ENCODE measurements at places on chromosomes 2 and 18.

GRCh38 chr2:135664623-135665068 lies 77.0 kb upstream of the UBXN4 start:
- DNase-seq = no peak

DNA sequence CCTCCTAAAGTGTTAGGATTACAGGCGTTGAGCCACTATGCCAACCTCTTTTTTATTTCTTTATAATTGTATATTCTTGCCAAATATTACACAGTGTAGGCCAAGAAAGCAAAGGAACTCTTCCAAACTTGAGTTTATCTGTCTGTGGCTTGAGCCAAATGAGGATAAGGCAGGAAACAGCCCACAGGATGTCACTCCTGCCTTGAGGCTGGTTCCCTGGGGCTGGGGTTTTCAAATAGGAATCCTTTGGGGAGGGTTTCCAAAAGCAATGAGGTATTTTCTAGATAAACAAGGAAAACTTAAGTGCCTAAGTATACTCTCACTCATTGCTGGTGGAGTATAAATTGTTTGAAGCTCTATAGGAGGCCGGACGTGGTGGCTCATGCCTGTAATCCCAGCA lies 56.4 kb downstream of the ADCY3 start:
- DNase-seq = no peak

- DNase-seq = peak; percentile 79
Measured at GRCh38 chr2:175599966-175600831, 401.9 kb downstream of the LNPK start.

DNA sequence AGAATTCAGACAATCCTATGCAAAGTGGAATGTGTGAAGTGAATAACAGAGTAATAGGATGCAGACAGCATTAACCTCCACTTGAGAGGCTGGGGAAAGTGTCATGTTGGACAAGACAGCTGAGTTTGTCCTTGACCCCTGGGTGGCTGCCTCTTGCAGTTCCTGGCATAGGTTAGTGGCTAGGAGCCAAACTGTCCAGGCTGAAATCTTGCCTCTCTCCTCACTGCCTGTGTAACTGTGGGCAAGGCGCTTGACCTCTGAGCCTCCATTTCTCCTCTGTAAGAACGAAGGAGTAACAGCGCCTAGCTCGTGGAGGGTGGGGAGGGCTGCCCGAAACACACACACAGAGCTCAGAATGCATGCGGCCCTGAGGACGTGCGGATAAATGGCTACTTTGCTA lies 34.8 kb upstream of the LDLRAD4 start:
- no peak for DNase-seq

DNA sequence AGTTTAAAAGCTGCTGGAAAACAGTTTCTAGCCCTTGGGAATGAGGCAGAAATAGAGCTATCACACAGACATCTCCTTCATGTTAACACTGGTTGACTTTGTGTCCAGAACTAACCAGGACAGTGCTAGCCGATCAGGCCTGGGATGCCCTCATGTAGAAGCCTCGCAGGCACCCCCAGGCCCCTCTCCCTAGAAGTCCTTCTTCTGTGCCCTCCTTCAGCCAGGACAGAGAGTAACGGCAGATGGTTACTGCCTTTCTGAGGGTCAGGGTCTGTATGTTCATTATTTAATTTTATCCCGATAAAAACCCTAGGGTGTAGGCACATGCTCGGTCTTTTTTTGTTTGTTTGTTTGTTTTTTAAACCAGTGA lies 10.7 kb upstream of the RPL31 start:
- no peak for DNase-seq

- DNase-seq = peak; percentile 50
Measured at GRCh38 chr2:29322011-29322410, 206.8 kb downstream of the CLIP4 start.

DNA sequence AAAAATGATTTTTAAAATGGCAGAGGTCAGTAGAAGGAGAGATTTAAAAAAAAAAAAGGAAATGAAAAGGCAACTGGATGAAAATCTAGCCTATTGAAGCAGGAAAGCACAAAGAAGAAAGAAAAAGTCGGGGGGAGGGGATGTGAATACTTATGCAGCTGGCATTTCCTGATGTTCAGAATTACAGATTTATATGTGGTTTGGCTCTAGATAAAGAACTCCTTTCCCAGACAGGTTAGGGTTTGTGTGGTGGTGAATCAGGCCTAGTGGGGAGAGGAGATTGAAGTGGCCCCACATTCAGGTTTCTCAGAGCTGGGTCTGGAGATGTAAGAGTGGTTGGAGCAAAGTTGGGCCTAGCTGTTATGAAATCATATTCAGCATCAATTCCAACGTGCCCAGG lies 394.4 kb downstream of the FIGN start:
- DNase-seq = no peak

DNA sequence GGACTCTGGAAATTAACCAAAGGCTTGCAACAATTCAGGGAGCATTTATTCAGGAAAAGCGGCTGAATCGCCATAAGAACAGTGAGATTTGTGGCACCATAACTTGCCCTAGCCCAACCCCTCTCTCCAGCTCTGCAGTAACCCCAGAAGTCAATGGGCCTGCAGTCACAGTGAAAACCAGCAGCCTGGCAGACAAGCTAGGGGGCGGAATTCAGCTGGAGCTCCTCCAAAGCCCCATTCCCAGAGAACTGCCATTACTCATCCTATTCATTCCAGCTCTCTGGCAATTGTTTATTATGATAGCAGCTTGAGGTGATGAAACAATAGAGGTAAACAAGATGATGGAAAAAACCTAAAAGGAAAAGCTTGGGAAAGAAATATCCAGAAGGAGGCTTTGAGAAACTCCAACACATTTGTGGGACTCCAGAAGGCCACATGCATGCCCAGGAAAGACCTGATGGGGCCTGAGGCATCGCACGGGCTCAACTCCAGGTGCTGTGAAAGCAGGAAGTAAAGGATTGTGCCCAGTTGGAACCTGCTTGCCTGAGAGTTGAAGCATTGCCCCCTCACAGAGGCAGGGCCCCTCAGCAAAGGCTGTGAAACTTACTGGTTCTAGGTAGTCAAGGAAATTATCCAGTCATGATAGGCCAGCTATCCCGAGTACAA lies 126.7 kb downstream of the TWIST2 start:
- peak; percentile 88 for DNase-seq

DNA sequence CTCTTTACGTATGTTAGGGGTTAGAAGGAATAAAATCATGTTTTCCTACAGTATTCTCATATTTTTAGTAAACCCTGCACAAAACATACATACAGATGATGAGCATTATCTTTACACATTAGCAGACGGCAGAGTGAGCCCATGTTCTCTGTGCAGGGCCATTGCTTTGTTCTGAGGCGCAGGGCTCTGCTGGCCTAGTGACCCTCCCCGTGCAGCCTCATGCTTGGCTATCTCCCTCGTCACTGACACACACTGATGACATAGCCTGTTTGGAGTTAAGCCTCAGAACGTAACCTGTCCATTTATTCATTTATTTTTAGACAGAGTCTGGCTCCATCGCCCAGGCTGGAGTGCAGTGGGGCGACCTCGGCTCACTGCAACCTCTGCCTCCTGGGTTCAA lies 115.9 kb upstream of the FOSL2 start:
- no peak for DNase-seq

DNA sequence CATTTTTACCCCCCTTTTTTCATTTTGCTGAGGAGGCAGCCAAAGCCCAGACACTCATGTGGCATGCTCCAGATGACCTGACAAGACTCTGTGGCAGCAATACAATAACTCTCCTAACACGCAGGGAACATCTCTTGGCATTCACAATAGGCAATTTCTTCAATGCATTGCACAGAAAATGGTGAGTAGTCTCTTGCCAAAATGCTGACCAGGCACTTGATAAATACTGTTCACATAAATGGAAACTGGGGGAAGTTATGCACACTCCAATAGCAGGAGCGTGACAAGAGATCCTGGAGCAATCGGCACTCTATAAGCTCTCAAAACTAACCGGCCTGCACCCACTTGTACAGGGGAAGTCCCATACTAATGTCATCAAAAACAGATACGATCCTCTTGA lies 66.3 kb downstream of the NBAS start:
- peak; percentile 7 for DNase-seq

- DNase-seq = no peak
Measured at GRCh38 chr2:186903216-186903615, 54.2 kb upstream of the ZSWIM2 start.

- no peak for DNase-seq
Measured at GRCh38 chr18:7958081-7958896, 391.2 kb downstream of the PTPRM start.

- DNase-seq = no peak
Measured at GRCh38 chr2:233061591-233062450, 1.7 kb downstream of the INPP5D start.

GRCh38 chr18:10111191-10111590 lies 197.4 kb downstream of the VAPA start:
- DNase-seq = no peak

DNA sequence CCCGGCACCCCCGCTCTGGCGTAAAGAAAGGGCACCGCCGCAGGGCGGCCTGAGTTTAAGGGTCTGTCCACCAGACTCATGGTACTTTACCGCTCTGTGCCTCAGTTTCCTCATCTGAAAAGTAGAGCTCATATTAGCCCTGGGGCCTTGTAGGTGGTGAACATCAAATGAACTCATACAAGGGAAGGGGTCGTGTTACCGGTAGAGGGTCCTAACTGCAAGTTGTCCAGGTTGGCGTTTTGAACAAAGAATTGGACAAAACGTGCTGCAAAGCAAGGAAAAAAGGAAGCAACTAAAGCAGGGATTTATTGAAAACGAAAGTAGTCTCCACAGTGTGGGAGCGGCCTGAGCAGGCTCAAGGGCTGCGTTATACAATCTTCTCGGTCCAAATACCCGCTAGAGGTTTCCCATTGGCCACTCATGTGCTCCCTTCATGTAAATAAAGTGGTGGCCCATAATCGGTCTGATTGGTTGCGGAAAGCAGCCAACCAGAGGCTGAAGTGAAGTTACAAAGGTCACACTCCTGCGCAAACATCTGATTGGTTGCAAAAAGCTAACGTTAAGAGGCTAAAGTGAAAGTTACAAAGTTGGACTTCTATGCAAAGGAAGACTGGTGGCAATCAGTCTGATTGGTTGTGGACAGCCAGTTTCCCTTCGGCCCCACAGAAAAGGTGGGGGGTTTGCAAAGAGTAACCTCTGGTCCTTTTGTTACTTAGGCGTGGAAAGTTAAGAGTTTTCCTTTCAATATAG lies 80.7 kb upstream of the LDLRAD4 start:
- DNase-seq = no peak

DNA sequence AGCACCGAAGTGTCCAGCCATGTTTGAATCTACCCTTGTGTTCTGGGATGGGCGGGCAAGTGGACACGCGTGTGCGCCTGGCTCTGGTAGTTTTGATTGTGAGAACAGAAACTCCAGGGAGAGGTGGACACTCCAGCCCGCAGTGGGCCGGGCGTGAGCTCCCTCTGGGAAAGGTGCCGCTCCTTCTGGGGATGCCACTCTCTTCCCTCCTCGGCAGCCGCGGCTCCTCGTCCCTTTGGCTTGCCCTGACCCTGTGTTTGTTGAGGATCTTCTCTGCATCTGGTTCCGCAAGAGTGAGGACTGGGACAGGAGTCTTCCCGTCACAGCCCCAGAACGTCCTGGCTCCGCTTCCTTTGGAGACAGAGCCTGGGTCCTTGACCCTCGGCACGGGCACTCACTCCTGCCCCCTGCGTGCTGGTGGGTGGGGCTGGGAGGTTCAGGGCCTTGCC lies 1.3 kb downstream of the CTDP1 start:
- DNase-seq = no peak

- no peak for DNase-seq
Measured at GRCh38 chr2:98899041-98899702, 36.9 kb downstream of the CRACDL start.

GRCh38 chr18:39862341-39862740 lies 2092.7 kb upstream of the PIK3C3 start:
- DNase-seq = no peak

GRCh38 chr2:176830362-176830761 lies 382.2 kb upstream of the HNRNPA3 start:
- DNase-seq = no peak

- no peak for DNase-seq
Measured at GRCh38 chr2:134405611-134406081, 151.8 kb downstream of the MGAT5 start.

DNA sequence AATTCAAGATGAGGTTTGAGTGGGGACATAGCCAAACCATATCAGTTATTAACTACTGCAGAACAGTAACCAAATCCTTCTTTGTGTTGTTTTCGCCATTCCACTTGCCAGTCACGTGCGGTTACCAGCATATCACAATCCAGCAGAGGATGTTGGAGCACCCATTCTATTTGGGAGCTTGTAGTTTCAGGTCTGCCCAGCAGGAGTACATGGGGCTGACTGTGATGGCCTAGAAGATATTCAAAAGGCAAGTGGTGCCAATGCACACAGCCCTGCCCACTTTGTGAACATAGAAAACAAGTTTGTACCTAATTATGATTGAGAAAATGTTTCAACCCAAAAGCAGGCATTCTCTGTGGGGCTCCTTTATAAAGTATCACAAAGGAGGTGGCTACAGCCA lies 57.0 kb downstream of the ZNF519 start:
- DNase-seq = no peak

DNA sequence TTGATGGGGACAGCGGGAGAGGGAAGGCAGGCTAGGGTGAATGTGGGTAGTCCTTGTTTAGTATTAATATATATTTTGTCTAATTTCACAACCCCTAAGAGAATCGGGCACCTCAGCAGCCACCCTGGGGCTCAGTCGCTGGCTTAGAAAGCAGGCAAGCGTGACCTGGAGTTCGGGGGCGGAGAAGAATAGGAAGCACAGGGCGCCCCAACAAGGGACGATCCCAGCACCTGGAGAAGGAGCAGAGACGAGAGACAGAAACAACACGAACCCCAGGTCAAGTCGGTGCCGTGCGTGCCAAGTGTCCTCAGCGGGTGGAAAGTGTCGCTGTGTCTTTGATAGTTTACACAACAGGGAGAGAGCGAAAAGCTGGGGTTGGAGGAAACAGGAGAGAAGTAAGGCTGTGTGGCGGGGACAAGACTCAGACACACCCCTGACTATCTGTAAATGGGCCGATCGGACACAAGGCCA lies 95.4 kb downstream of the NFATC1 start:
- DNase-seq = no peak

- DNase-seq = no peak
Measured at GRCh38 chr2:216922175-216922780, 62.4 kb upstream of the TNP1 start.

GRCh38 chr18:22550861-22551260 lies 133.1 kb upstream of the CTAGE1 start:
- no peak for DNase-seq
